ENCODE measurements at places on chromosomes 4 and X. TPM values are rescaled to one million over a fixed set of nuclear protein-coding genes. Genes with fewer than 3 reads are reported as not detected.
A peak's percentile ranks its signal among the peaks of the same experiment; 100 is the strongest.

Gene ZNF275
- 5.5 TPM for total RNA-seq

Gene KLB
- total RNA-seq: 0.23 TPM

Gene NAP1L2
- not detected for total RNA-seq

Gene STOX2
- total RNA-seq: not detected

Gene FAT4
- not detected for total RNA-seq

DNA sequence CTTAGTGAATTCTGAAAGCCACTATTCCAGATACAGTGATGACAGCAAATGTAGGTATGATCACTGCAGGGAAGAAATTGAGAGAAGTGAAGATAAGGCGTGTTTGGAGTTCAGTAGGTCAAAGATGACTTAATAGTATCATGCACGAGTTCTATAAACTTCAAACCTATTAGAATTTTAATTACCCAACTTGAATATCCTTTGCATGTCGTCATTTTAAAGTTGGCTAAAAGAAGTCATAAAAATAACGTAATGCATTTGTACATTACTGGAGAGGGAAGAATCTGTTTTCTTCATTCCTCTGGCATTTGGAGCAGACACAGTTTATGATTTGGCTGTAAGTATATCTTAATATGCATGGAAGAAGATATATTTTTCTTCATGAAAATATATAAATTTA, 68.6 kb upstream of the MXRA5 start:
- DNase-seq: no peak

DNA sequence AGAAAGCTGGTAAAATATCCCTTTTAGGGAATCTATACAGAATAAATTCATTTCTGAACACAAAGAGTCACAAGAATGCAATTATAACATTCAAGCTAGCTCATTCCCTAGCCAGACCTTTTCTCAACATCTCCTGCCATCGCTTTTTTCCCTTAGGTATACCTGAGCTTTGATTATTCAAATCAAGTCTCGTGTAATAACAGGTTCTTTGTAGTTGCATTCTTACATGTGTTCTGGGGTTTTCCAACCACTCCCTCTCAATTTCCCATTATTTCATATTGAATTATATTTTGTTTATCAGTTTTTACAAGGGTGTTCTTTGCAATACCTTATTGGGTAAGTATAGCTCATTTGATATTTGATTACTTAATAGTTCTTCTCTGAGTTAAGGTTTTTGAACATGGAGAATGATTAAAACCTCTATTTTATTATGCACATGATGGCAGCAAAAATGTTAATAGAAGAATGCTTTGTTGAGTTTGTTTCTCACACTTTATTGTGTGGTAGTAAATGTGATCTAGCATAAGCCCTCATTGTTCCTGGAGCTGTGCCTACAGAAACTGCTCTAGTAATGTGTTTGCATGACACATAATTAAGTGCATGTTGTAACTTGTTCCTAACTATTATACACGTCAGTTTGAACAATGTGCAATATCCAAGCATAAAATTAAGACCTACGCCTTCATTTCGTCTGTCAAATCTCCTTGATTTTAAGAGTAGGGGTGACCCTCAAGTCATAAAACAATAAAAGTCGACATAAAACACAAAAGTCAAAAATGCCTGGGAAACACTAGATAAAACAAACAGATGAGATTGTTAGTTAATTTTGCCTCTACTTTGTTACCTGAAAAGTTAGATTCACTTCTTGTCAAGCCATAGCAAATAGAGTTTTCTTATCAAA, 124.0 kb upstream of the POF1B start:
- no peak for DNase-seq

- DNase-seq: peak; percentile 93
These were observed 373.0 kb upstream of the RASGEF1B start for GRCh38 chr4:81844717-81845116.

DNA sequence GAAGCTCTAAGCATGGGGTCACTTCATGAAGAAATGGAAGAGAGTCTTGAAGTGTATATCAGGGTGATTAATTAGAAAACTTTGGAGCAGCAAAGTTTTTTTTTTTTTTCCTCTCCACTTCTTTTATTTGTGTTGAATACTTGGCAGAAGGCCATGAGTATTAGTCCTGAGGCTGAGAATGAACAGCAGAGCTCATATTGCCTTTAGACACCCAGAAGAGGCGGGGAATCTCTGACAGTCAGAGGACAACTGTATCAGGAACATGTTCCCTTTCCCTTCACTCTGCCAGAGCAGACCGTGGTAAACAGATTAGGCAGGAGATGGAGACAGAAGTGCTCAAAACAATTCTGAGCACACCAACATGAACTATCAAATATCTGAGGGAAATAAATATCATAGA, 300.9 kb downstream of the FAM47A start:
- DNase-seq: no peak

GRCh38 chr4:8023696-8024033, 84.0 kb upstream of the AFAP1 start:
- no peak for DNase-seq

DNA sequence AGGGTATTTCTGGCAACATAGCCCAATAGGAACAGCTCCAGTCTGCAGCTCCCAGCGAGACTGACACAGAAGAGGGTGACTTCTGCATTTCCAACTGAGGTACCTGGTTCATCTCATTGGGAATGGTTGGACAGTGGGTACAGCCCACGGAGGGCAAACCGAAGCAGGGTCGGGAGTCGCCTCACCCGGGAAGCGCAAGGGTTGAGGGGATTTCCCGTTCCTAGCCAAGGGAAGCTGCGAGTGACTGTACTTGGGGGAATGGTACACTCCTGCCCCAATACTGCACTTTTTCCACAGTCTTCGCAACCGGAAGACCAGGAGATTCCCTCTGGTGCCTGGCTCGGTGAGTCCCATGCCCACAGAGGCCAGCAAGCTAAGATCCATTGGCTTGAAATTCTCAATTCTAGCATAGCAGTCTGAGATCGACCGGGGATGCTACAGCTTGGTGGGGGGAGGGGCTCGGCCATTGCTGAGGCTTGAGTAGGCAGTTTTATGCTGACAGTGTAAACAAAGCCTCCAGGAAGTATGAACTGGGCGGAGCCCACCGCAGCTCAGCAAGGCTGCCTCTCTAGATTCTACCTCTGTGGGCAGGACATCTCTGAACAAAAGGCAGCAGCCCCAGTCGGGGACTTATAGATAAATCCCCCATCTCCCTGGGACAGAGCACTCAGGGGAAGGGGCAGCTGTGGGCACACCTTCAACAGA, 14.0 kb upstream of the ADAD1 start:
- peak; percentile 68 for DNase-seq

DNA sequence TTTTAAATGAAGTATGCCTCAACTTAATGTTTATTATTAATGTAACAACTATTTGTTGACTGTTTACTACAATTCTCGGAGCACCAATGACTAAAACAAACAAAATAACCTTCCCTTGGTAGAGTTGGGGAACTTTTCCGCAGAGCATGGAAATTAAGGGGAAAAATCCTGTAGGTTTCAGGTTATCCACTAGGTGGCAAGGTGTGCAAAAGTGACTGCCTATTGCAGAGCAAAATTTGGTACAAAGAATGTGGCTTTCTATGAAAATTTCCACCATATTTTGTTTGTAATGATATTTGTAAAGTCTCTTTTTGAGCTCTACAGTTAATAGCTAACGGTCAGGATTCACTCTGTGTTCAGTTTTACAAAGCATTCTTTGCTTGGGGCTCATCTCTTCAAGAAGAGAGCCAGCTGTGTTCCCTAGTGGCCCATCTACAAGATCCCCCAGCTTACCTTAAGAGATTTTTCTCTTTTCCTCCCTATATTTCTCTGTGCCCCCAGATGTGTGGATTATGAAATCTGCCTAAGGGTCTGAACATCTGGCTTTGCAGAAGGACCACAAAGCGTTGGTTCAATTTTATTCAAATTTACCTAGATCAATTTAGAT, 61.1 kb downstream of the FBXO8 start:
- peak; percentile 41 for DNase-seq

DNA sequence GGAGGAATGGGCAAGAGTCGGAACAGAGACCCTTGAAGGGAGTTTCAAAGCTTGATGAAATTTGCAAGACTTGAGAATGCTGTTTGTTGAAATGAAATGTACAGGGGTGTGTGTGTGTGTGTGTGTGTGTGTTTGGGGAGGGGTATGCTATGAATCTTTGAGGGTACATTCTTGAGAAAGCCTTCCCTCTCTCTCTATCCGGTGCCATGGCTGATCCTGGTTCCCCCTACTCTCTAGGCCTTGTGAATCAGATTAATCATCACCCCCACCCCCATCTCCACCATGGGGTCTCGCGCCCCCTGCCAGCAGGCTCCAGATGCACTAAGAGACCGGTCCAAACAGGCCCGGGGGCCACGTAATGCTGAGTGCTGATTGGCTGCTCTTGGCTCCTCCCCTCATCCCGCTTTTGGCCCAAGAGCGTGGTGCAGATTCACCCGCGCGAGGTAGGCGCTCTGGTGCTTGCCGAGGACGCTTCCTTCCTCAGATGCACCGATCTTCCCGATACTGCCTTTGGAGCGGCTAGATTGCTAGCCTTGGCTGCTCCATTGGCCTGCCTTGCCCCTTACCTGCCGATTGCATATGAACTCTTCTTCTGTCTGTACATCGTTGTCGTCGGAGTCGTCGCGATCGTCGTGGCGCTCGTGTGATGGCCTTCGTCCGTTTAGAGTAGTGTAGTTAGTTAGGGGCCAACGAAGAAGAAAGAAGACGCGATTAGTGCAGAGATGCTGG, at the start of gene HTR2C:
Gene HTR2C, plus strand, starts transcription at position 441 of the 729 bp plus-strand sequence. CDS start 142,851 bp downstream, outside the sequence.
- no peak for DNase-seq

- DNase-seq: no peak
These were observed 1.4 kb downstream of the XK start for GRCh38 chrX:37686996-37687395.
